Left forelimb (tissue), 1 donor: ENCODE measurements at places on chromosomes 7 and 10.

- DNase-seq: no peak
Measured at GRCh38 chr10:43166207-43166879, 28.1 kb downstream of the CSGALNACT2 start.

GRCh38 chr7:77887567-77887966 is 89.0 kb downstream of the PHTF2 start:
- no peak for DNase-seq

GRCh38 chr10:46225597-46225996 is 61.2 kb upstream of the ANTXRL start:
- DNase-seq: peak; percentile 34

- DNase-seq: no peak
Measured at GRCh38 chr10:94349327-94349726, 13.4 kb downstream of the NOC3L start.
